Left renal cortex interstitium (tissue), 4 donors: ENCODE measurements at places on chromosomes 5 and 9. TPM values are rescaled to one million over a fixed set of nuclear protein-coding genes. Genes with fewer than 3 reads are reported as not detected.

Gene RPL7A
- polyA plus RNA-seq: 2,842 TPM

Gene ABO
- 19.5 TPM for polyA plus RNA-seq

Gene PCDHGA10
- 3.8 TPM for polyA plus RNA-seq

Gene RNF224
- polyA plus RNA-seq: 19.7 TPM

Gene PCDHGA2
- polyA plus RNA-seq: 8.4 TPM

Gene OLFML2A
- polyA plus RNA-seq: 26.3 TPM

Gene MSX2
- 0.79 TPM for polyA plus RNA-seq

Gene CACNA1B
- 0.11 TPM for polyA plus RNA-seq

Gene ELOVL7
- 16.9 TPM for polyA plus RNA-seq

Gene ENG
- 76.7 TPM for polyA plus RNA-seq

Gene IGIP
- 6.4 TPM for polyA plus RNA-seq

Gene SPINK4
- polyA plus RNA-seq: not detected

Gene PTGS1
- polyA plus RNA-seq: 5.6 TPM

Gene CARTPT
- 0.11 TPM for polyA plus RNA-seq

Gene TMC1
- 0.86 TPM for polyA plus RNA-seq

Gene SLC6A18
- 1.2 TPM for polyA plus RNA-seq

Gene PLPPR1
- polyA plus RNA-seq: 14.4 TPM

Gene CENPH
- 24.8 TPM for polyA plus RNA-seq

Gene N4BP3
- 4.1 TPM for polyA plus RNA-seq

Gene MRPL50
- 25.8 TPM for polyA plus RNA-seq

Gene PFDN1
- 122 TPM for polyA plus RNA-seq

Gene GFPT2
- 5.4 TPM for polyA plus RNA-seq

Gene CERCAM
- polyA plus RNA-seq: 55.8 TPM

Gene IFNA6
- not detected for polyA plus RNA-seq

Gene GADD45G
- polyA plus RNA-seq: 4.8 TPM

Gene CCDC171
- 5.5 TPM for polyA plus RNA-seq

Gene RFESD
- 7.1 TPM for polyA plus RNA-seq

Gene HAPLN1
- 6.9 TPM for polyA plus RNA-seq

Gene GRXCR2
- polyA plus RNA-seq: 0.08 TPM

Gene ANKRD31
- polyA plus RNA-seq: 0.66 TPM

Gene PTPN3
- 57.4 TPM for polyA plus RNA-seq

Gene PKD2L2
- 0.46 TPM for polyA plus RNA-seq

Gene CORO2A
- 2.2 TPM for polyA plus RNA-seq

Gene CNTLN
- polyA plus RNA-seq: 12.7 TPM

Gene IFNA13
- polyA plus RNA-seq: not detected

Gene MAMDC4
- 5.9 TPM for polyA plus RNA-seq

Gene FBP2
- 0.08 TPM for polyA plus RNA-seq

Gene GARIN3
- not detected for polyA plus RNA-seq

Gene PCDHA8
- 0.05 TPM for polyA plus RNA-seq

Gene ZNF608
- polyA plus RNA-seq: 69.2 TPM

Gene SV2C
- 0.23 TPM for polyA plus RNA-seq
